ENCODE measurements at places on chromosomes 13 and 19.
A peak's percentile ranks its signal among the peaks of the same experiment; 100 is the strongest.

DNA sequence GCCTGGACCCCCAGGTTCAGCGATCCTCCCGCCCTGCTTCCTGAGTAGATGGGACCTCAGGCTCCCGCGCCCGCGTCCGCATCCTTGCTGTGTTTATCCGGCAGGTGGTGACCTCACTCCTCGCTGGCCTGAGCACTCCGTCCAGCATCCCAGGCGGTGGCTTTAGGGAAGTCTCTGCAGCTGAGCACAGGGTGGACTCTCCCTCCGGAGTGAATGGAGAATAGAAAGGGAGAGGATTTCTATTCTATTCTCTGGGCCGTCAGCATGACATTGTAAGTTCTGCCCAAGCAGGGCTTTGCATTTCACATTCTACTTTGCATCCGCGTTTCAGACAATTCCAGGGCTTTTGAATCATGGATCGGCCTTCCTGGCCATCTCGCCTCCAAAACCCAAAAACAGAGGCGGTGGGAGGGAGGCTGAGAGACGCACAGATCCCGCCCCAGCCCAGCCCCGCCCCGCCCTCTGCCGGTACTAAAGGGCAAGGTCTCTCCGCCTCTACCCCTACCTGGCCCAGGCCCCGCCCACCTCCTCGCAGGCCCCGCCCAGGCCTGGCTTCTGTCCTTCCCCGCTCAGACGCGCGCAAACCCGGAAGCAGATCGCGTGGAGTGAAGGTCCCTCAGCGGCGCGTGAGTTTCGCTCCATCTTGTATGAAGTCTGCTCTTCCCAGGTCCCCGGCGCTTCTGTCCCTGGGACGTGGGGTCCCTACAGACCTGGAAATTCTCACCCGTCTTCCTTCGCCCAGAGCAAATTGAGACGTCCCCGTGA, at the start of gene ZNF525:
TSS of gene ZNF525 (plus strand) at position 572 of the 765 bp plus-strand sequence. CDS start 6,577 bp downstream, outside the sequence.
- DNase-seq: peak; percentile 97

DNA sequence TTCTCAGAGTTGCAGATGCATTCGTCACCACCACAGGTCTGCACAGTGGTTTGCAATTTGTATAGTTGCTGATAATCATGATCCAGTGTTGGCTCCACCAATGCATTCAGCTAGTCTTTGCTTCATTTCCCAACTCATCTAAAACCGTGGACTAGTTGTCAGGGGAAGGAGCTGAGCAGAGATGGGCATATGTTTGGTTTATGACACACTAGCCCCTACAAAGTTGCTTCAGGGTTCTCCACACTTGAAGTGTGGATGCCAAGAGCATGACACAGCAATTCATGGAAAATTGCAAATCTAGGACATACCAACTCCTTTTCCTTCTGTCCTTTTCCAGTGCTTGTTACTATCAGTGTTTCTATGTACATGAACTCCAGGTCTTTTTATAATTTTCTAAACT, 168.0 kb downstream of the TNFSF13B start:
- no peak for DNase-seq

- DNase-seq: no peak
These were observed 24.1 kb upstream of the WDR18 start for GRCh38 chr19:960020-960419.

- DNase-seq: peak; percentile 13
These were observed at the start of gene ACP7 for GRCh38 chr19:39083983-39084731. ACP7 (plus strand) TSS chr19:39084368; CDS start chr19:39085270, 902 bp downstream.

DNA sequence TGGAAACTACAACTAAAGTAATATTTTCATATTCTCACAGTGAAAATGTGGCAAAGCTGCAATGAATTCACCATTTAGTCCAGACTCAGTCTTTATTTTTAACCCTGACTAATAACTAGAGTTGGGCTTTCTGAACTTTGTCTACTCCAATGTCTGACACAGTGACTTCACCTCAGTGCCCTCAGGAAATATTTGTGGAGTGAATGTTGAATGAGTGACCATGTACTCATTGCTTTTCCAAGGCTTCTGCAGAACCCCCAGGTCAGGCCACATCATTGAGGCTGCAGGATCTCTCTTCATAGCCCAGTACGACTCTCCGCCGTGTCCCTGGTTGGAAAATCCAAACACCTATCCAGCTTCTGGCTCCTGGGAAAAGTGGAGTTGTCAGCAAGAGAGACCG, 1.8 kb downstream of the ZNF175 start:
- no peak for DNase-seq

- DNase-seq: no peak
These were observed 8.1 kb downstream of the STK11 start for GRCh38 chr19:1213391-1214286.

GRCh38 chr13:49629947-49630346, 1.6 kb downstream of the ARL11 start:
- DNase-seq: no peak

DNA sequence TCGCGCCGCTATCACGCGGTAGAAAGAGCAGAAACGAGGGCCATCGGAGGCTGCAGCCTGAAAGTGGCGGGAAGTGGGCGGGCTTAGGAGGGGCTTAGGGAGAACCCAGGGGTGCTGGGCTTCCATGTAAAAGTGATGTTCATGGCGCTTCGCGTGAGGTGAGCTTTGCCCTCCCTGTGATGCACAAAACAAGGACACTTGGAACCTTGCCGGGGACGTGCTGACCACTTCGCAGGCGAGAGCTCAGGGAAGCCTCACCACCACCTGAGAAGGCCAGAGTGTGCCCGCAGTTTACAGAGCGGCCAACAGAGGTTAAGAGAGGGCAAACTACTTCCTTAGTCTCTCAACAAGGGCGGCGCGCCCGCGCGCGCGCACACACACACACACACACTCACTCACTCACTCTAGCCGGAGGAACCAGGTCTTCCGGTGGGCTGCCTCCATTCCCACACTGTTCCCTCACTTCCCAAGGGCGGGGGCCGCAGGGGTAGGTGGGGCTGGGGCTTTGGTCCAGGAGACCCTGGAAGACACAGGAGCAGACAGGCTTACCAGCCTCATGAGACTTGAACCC, 651 bp downstream of the GAPDHS start:
- no peak for DNase-seq

GRCh38 chr19:35034588-35035382, 4.5 kb downstream of the SCN1B start:
- DNase-seq: no peak

- DNase-seq: no peak
These were observed 81.8 kb downstream of the SPRY2 start for GRCh38 chr13:80259159-80259558.

DNA sequence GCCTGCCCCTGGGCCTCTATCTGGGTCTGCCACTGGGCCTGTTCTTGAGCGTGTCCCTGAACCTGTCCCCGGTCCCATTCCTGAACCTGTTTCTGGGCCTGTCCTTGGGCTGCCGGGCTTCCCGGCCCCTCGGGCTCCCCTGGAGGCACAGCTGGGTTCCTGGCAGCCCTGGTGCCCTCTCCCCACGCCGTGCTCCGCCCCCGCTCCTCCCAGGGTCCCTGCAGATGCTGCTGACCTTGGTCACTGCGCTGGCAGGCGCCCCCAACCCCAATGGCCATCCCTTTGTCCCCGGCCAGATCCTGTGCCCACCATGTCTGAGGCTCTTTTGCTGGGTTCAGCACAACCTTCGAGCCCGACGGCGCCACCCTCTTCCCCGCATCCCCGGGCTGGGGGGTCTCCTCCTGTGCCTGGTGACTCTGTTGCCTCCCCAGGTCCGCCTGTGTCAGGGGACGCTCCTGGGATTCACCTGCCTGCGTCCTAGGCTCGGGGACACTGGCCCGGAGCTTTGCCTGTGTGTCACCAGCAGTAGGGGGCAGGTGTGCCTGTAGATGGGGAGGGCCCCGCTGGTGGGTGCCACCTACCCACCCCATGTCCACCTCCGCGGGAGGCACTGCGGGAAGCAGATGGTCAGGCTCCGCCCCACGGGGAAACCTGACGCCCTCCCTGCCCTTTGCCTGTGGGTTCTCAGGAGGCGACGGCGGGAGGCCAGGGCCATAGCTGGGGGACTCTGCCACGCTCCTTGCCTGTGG, 41.0 kb upstream of the GRTP1 start:
- DNase-seq: peak; percentile 82

- DNase-seq: no peak
These were observed 139.6 kb downstream of the STOML3 start for GRCh38 chr13:38850868-38851626.

DNA sequence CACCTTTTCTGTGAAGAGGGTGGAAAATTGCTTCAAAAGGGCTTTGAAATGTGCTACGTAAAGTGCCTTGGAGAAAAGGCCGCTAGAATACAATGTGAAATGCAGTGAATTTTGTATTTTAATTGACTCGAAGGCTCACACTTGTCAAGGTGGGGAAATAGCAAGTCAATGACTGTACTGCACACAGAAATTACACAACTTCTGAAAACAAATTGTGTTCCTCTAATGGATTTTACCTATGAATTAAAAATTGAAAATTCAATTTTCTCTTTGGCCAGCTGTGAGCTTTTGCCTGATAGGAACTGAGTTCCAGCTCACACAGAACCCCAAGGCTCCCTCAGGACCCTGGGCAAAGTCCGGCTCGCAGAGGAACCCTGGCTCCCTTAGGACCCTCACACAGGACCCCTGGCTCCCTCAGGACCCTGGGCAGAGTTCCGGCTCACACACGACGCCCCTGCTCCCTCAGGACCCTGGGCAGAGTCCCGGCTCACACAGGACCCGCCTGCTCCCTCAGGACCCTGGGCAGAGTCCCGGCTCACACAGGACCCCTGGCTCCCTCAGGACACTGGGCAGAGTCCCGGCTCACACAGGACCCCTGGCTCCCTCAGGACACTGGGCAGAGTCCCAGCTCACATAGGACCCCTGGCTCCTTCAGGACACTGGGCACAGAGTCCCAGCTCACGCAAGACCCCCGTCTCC, 324.9 kb downstream of the UQCRFS1 start:
- DNase-seq: no peak

Measured in NCI-H1105 (cell line).